ENCODE measurements at places on chromosomes 3 and 15.
A peak's percentile ranks its signal among the peaks of the same experiment; 100 is the strongest.

GRCh38 chr15:83327041-83327440 lies 42.6 kb upstream of the BNC1 start:
- DNase-seq, result no peak

DNA sequence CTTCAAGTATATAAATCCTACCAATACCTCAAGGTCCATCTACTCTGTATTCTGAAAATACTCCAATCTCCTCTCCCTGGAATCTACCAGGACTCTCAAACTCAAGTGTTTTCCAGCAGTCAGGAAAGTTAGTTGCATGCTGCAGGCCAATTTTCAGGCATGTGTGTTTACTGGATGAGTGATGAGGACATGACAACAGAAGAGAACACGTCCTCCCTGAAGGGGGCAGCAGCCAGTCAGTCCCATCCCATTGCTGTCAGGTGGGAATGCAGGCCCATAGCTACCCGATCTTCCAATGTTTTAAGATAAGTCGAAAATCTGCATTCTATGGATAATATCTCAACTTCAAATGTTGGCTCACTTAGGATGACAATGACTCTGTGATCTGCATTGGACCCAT lies 496.2 kb downstream of the FHIT start:
- peak; percentile 39 for DNase-seq

GRCh38 chr3:107966276-107966675 lies 124.6 kb downstream of the CD47 start:
- DNase-seq, result no peak

DNA sequence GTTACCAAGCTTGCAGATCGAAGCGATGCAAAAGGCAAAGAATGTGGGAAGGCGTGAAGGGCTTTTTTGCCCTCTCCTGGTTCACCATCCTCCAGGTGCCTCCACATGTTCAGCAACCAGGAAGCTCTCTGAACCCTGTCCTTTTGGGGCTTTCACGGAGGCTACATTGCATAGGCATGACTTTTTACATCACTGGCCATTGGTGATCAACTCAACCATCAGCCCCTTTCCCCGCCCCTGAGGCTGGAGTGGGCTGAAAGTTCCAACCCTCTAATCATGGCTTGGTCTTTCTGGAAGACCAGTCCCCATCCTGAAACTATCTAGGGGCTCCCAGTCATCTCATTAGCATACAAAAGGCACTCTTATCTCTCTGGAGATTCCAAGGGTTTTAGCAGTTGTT lies 52.6 kb downstream of the UACA start:
- no peak for DNase-seq

DNA sequence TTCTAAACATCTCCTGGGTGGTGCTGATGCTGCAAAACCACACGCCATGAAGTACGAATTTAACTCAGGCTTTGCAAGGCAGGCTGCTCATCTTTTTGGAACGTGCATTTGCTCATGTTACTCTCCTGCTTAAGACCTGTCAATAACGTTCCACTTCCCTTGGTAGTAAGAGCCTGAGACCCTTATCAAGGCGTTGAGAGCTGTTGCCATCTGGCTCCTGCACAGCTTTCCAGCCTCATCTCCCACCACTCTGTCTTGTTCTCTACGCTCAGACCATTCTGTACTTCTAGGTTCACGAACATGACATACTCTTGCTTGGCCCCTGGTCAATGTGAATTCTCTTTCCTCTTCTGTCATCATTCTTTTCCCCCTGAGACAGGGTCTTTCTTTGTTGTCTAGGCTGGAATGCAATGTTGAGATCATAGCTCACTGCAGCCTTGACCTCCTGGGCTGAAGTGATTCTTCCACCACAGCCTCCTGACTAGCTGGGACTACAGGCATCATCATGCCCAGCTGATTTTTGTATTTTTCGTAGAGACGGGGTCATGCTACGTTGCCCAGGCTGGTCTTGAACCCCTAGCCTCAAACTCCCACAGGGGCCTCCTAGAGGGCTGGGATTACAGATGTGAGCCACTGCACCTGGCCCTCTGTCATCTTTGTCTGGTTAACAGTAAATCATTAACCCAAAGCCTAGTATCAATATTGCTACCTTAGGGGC lies 202.8 kb downstream of the CADPS start:
- DNase-seq, result no peak

- DNase-seq, result no peak
Measured at GRCh38 chr3:16890597-16891333, 6.0 kb downstream of the PLCL2 start.

- DNase-seq, result no peak
Measured at GRCh38 chr3:190130696-190131095, 10.0 kb upstream of the P3H2 start.

DNA sequence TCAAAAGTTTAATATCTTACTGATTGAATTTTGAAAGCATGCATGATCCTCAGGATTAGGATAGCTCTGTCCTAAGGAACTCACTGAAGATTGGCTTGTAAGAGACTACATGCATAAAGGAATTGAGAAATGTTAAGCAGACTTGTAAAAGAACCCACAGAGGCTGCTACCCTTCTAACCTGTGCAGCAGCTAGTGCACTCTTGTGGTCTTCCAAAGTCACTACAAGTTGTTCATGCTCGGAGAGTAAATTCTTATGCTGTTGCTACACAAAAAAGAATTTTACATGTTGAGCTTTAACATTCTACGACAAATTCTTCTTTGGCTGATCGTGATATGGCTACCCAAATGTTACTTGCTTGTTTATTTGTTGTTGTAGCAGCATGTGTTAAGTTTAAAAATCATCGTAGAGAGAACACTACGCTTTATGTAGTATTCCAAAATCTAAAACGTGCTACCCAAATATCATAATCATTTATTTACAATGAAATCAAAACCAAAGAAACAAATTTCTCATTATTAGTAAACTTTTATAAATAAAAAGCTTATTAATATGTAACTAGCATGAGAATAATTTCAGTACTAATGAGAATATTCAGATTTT lies 55.0 kb downstream of the GOLIM4 start:
- peak; percentile 48 for DNase-seq

DNA sequence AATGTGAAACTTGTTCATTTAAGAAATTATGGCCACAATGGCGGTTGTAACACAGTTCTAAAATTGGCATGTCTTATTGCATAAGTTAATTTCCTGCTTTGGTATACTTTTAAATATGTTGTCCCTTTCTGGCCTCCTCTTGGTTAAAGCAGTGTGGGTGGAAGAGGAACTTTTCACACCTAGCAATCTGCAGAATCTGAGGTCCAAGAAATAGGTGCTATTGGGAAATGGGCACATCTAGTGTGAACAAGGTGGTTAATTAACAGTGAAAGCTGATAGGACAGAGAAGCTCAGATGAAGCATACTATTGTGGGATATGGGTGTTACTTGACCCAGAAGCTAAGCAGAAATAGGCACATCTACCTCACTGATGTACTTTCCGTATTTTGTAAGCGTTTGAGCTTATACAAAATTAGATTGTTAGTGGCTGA lies 10.6 kb downstream of the CMC1 start:
- DNase-seq, result no peak

- DNase-seq, result no peak
Measured at GRCh38 chr3:172751175-172751704, 714 bp downstream of the ECT2 start.

DNA sequence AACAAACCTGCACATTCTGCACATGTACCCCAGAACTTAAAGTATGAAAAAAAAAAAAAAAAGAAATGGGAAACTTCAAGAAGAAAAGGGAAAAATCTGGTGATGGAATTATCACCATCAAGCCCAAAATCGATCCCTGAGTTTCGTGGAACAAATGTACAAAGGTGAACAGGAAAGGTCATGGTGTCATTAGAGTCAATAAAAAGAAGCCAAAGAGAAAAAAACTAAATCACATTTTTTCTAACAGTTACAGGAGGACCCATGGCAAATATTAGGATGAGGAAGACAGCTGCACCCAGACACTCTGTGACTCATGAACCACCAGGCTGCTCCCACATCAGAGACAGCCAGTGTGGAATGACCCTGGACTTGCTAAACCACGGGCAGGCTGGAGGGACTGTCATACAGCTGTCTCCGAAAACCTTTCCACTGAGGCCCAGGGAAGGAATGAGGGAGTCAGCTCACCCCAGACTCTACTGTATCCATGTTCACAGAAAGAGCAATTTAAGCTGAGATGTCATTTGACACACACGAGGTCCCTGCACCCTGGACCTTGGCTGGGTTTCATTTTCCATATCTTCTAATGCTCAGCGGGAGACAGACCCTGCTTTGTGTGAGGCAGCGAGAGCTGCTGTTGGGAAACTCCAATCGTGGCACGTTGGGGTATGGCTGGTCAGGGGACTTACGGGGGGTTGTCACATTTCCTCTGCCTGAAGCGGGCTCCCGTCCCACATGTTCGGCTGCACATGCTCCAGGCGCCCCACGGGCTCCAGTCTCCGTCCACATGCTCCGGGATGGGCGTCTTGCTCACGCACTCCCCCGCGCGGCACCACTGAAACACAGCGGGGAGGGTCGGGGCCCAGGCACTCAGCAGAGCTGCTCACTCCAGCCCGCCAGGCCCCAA lies 210.2 kb downstream of the ADAMTS17 start:
- no peak for DNase-seq

- no peak for DNase-seq
Measured at GRCh38 chr3:98846101-98846500, 55.4 kb downstream of the DCBLD2 start.

DNA sequence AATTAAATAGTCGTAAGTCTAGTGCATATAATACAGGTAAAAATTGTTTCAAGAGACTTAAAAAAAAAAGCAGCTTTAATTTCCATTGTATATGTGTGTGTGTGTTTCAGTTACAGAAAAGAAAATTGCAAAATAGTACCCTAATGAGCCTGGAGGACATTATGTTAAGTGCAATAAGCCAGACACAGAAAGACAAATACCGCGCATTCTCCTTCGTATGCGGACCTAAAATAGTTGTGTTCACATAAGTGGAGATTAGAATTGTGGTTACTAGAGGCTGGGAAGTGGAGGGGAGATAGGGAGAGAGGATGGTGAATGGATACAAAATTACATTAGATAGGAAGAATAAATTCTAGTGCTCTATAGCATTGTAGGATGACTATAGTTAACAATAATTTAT lies 3.6 kb downstream of the MESD start:
- no peak for DNase-seq

GRCh38 chr3:25426408-25426807 lies 1.7 kb upstream of the RARB start:
- DNase-seq, result no peak

GRCh38 chr15:53320816-53321215 lies 438.6 kb downstream of the WDR72 start:
- DNase-seq, result no peak

GRCh38 chr3:44845528-44846520 lies 15.9 kb upstream of the TMEM42 start:
- DNase-seq, result no peak

- DNase-seq, result peak; percentile 33
Measured at GRCh38 chr15:101642361-101642760, 9.8 kb downstream of the TM2D3 start.

GRCh38 chr3:66449411-66449974 lies 51.3 kb downstream of the LRIG1 start:
- DNase-seq, result no peak

- DNase-seq, result no peak
Measured at GRCh38 chr3:45693941-45694521, 4.8 kb downstream of the SACM1L start.

DNA sequence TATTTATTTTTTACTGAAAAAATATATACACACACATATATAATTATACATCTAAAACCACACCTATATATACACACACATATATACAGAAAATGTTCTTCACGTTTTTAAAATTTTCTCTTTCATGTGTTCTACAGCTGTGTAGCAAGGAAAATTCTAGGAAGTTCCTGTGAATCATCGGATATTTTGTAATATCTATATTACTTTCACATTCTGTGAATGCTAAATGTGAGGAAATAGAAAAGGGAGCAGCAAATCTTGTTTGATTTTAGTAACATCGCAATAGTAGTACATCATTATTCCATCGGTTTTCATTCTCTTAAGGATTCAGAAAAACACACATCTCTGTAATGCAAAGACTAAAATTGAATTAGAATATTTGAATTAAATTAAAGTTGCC lies 836.8 kb upstream of the NECTIN3 start:
- DNase-seq, result no peak

DNA sequence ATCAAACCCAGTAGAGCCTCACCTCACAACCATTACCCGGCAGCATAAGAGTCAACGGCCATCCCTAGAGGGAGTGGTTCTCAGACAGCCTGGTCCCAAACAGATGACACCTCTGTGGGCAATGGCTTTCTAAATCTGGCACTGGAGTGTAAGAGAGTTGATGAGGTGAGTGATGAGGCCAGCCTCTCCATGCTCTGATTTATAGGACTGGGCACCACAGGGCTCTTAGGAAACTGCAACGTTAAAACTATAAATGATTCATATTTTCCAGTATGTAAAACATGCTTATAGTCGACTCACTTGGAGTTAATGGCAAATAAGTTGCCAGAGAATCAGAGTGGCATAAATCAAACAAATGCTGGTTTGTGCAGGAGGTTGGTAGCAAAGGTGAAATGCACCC lies 187.7 kb downstream of the GREM1 start:
- no peak for DNase-seq

GRCh38 chr3:167929968-167930367 lies 165.8 kb downstream of the GOLIM4 start:
- peak; percentile 13 for DNase-seq

DNA sequence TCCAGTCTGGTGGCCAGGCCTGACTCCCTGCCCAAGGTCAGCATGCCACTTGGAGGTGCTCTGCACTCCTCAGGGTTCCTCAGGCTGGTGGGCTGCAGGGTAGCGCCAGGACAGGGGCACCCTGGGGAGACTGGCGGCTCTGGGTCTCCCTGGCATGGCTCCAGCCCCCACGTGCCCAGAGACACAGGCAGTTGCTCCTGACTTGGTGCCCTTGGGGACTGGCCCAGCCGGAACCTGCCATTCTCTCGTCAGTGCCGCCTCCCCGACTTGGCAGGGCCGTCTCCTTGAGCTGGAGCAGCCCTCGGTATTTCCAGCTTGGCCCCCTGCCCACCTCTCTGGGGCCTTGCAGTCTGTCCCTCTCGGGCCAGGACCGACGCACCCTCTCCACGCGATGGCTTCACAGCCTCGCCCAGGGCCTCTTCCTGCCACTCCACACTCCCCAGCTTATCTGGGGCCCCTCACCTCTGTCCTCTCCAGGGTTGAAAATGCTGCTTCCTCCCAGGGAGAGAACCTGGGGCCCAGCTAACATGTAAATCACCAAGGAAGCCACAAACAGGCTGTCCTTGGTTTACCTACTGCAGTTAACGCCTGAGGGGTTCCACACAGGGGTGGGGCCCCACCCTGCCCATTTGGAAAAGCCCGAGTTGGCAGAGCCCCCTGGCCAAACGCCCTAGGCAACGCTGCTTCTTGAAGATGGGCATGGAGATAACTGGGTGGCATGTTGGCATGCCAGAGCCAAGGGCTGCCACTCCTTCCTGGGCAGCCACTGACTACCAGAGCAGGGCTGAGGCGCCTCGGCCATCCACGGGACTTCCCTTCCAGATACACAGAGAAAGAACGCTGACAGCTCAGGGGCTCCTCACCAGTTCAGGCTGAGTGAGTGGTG lies 61.4 kb downstream of the SMAD6 start:
- DNase-seq, result no peak

Data from T47D (cell line).